Colonic mucosa (tissue), 4 donors: ENCODE measurements at places on chromosomes 11 and 22. TPM values are rescaled to one million over a fixed set of nuclear protein-coding genes. Genes with fewer than 3 reads are reported as not detected.

DNA sequence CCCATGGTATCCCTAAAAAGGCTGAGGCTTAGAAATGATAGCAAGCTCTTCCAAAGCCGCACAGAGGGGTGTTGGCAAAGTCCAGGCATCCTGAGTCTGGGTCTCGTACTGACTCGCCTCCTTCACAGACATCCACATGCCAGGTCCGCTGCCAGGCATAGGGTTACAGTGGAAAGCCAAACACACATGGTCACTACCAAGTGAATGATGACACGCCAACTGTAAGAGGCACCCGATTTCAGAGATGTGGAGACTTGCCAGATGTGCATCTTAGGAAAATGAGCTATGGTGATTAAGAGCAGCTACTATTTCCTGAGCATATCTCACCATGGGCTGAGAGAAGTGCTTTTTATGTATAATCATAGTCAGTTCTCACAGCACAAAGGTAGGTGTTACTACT is 314.9 kb downstream of the MIAT start:
- no peak overlapping the region for H3K4me3 ChIP-seq
- no peak for DNase-seq
- H3K27me3 ChIP-seq, result no peaks in the 10 kb centered on the region
- H3K27ac ChIP-seq, result no peak overlapping the region
- H3K4me1 ChIP-seq, result no peaks in the 10 kb centered on the region

DNA sequence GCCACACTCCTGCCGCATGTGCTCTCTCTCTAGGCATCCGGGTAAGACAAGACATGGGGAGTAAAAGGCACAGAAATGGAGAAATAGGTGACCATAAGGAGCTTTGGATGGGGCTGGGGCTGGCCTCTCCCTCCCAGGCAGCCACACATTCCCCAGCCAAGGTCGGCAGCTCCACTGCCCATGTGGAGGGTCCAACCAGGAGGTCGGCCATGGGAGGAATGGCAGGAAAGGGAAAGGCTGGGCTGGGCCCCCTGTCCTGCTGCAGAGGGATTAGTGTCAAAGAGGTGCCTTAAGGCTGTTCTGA is 460 bp upstream of the MUC5AC start:
- DNase-seq, result no peak
- no peak overlapping the region for H3K27ac ChIP-seq
- H3K4me1 ChIP-seq, result no peaks in the 10 kb centered on the region
- no peaks in the 10 kb centered on the region for H3K27me3 ChIP-seq
- H3K36me3 ChIP-seq, result no peaks in the 10 kb centered on the region

- no peaks in the 10 kb centered on the region for H3K36me3 ChIP-seq
- no peak overlapping the region for H3K4me3 ChIP-seq
- H3K27me3 ChIP-seq, result no peaks in the 10 kb centered on the region
- H3K4me1 ChIP-seq, result no peaks in the 10 kb centered on the region
- no peak overlapping the region for H3K27ac ChIP-seq
Measured at GRCh38 chr11:69215784-69216415, 60.2 kb downstream of the SMIM38 start.

The TCN2 gene
- 27.0 TPM for total RNA-seq

The PRRG4 gene
- total RNA-seq, result 11.5 TPM

The TSPAN18 gene
- total RNA-seq, result 3.4 TPM
